NAMALWA (cell line): ENCODE measurements at places on chromosomes 3 and 15.

DNA sequence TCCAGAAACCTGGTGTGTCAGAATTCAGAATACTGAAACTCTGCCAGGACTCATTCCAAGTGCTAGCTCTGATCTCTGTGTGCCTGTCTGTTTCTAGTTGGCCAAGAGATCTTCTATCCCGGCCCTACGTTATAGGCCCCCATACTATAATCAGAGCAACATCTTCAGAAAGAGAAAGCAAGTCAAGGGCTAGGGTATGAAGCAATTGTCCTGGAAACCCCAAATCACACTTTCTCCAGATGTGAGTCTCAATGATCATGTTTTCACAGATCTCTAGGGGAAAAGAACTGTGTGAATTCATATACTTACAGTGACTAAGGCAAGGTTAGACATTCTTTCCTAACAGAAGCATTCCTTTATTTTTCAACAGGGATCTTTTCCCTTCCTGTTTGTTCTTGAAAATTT lies 309.7 kb downstream of the SLC9A9 start:
- DNase-seq = no peak

DNA sequence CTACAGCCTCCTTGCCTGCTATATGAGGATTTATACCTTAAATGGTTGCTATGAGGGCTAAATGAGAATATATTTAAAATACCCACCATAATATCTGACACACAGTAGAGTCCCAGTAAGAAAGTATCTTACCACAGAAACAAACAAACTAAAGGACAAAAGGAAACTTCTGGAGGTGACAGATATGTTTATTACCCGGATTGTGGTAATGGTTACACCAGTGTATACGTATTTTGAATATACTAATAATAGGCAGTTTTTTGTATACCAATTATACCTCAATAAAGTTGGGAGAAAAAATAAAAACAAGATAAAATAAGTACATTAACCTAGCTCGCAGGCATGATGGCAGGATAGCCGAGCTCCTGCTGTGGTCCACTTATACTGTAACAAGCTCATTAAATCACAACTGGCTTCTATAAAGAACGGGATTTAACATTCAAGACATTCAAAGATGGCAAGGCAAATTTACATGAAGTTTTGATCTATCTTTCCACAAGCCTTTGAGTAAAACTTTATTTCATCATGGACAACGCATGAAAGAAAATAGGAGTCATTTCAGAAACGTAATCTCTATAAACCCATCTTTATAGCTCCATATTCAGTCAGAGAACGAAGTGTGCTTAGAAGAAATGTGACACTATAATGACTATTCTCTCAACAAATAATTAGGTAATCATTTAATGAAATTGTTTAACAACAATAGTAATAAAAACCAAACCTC lies 1.5 kb downstream of the RPN1 start:
- DNase-seq = peak; percentile 39

DNA sequence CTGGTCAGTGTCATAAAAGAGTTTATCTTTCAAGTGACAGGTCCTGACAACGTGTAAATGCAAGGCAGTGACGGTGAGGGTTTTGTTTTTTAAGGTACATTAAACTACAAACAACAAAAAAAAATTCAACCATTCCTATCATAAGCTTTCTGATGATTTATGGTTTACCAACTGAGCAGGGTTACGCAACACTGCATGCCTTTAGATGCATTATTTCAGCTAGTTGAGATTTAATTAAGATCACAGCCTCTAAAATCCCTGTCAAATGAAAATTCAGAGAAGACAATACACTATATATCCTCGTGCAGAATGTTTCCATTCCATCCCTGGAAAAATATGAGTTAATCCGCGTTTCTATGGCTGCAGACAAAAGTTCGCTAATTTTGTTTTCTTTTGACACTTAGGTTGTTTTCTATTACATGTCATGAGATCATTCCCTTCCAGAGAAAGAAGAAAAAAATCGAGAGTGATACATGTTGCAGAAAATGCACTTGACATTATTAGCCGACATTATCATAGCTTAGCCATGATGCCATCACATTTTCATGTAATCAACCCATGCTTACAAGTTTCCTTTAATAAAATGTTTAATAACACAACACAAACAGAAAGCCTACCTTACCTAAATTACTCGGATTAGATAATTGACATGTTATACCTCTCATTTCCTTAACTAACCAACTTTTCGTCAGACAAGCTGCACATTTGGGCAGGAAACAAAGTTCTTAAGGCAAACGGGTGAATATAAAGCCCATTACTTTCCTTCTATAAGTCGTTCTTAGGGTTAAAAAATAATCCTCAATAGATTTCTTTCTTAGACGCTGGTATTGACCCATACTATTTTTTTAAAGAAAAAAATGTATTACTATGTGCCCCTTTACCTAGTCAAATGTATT lies 521.2 kb downstream of the FOXP1 start:
- no peak for DNase-seq

DNA sequence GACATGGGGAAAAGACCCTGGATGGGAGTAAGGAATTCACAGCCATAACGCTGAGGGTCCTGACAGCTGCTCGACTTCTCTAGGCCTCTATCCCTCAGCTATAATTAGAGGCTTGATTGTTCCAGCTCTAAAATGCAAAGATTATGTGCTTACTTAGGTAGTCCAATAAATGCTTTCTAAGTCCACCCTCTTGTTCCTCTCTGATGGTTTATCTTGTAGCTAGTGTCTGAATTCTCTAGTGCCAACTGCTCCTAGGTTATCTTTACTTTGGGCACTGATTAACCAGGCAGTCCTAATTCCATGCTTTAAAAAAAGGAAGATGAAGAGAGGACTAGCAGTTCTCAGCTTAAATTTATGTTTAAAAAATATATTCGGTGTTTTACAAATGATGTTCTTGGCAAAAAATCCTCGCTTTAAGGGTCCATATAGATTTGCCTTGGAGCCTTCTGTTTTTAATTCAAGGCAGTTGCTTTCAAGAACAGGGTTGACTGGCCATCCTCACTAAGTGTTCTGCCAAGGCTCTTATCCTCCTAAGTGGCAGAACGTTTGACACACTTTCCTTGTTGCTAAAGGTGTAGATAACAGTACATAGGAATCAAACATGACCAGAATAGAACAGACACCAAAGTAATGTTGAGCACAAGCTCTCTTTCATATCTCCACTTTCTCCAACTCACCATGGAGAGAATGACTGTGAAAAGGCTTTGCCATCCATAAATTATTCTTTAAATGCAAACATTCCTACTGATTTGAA lies 60.6 kb downstream of the THRB start:
- no peak for DNase-seq

- DNase-seq = no peak
Measured at GRCh38 chr3:46994801-46995731, 15.6 kb downstream of the NBEAL2 start.
